ENCODE measurements at places on chromosomes 13 and 19.
A peak's percentile ranks its signal among the peaks of the same experiment; 100 is the strongest.

- no peak for DNase-seq
- peaks cover 6% of the 10 kb centered on the region for H3K4me1 ChIP-seq
- peaks cover 5% of the 10 kb centered on the region for H3K27me3 ChIP-seq
- H3K36me3 ChIP-seq = no peaks in the 10 kb centered on the region
- H3K4me3 ChIP-seq = no peak overlapping the region
- no peak overlapping the region for H3K27ac ChIP-seq
Measured at GRCh38 chr19:5809053-5809452, 4.2 kb downstream of the NRTN start.

GRCh38 chr19:14395710-14396336 lies 14.6 kb downstream of the ADGRE5 start:
- peak overlapping the region; percentile 52 for H3K27ac ChIP-seq
- H3K4me3 ChIP-seq = no peak overlapping the region
- H3K27me3 ChIP-seq = no peaks in the 10 kb centered on the region
- peaks cover 13% of the 10 kb centered on the region for H3K4me1 ChIP-seq

DNA sequence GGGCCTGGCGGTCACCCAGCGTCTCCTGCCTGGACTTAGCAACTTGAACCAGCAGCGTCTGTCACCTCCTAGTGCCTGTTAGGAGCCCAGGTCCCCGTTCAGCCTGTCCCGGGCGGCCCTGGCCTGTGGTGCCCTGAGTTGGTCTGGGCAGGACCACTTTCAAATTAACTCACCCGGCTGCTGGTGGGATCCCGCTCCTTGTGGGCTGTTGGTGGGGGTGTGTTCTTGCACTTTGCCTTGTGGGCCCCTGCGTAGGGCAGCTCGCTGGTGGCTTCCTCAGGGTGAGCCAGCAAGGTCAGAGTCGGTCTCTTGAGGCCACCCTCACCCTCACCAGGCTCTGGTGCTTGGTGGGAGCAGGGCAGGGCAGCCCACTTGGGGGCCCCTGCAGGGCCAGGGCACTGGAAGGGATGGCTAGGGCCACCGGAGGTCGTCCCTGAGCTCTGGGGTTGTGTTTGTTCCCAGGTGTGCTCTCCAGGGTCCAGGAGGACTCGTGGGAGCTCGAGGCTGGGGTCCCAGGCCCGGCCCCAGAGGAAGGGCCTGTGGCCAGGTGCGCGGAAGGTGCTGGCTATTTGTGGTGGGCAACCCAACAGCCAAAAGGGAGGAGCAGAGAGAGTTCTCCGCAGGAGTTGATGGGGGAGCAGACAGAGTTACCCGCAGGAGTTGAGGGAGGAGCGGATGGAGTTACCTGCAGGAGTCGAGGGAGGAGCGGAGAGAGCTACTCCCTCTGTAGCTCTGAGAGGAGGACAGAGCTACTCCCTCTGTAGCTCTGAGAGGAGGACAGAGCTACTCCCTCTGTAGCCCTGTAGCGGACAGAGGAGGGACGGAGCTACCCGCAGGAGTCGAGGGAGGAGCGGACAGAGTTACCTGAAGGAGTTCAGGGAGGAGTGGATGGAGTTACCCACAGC lies 16.9 kb downstream of the TFDP1 start:
- no peak overlapping the region for H3K4me3 ChIP-seq
- no peak overlapping the region for H3K27ac ChIP-seq
- peaks cover 32% of the 10 kb centered on the region for H3K4me1 ChIP-seq
- no peaks in the 10 kb centered on the region for H3K27me3 ChIP-seq
- H3K36me3 ChIP-seq = peaks cover 51% of the 10 kb centered on the region
- no peak for DNase-seq

DNA sequence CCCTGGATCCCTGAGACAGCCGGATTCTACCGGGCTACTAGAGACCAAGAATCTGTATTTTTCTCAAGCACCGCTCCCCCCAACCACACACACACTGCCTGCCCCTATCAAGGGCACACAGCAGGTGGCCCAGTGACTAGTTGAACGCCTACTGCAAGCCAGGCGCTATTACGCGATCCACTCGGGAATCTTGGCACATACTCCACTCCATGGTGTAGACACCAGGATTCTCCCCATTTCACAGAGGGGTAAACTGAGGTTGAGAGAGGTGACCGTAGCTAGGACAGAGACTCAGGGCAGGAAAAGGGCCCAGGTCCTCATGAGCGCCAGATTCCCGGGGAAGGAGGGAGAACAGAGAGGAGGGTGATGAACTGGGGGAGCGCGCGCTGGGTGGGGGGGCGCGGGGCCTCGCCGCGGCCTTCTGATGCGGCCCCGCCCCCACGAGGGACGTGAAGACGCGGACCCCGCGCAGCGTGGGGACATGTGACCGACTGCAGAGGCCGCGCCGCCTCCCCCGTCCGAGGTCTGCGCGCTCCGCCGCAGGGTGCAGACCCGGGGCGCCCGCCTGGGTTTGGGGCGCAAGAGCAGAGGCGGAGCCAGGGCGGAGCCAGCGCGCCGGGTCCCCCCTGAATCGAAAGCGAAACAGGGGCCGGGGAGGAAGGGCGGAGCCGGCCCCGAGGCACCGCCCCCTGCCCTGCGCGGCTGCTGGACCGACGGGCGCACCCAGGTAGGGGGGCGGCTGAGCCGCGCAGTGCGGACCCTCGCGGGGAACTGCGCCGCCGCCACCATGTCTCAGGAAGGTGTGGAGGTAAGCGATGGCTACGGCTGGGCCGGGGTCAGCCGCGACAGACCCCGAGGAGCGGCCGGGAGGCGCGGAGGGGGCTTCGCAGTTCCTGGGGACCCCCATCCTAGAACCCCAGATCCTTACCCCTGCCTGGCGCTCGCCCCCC lies at the start of gene SHFL:
SHFL (plus strand) TSS at position 677 of the 950 bp plus-strand sequence; CDS start at position 788, 111 bp downstream.
- H3K27me3 ChIP-seq = no peaks in the 10 kb centered on the region
- H3K27ac ChIP-seq = peak within 1 kb of the TSS; percentile 85
- DNase-seq = peak; percentile 85
- H3K4me1 ChIP-seq = peaks cover 13% of the 10 kb centered on the region
- peak within 1 kb of the TSS; percentile 80 for H3K4me3 ChIP-seq

DNA sequence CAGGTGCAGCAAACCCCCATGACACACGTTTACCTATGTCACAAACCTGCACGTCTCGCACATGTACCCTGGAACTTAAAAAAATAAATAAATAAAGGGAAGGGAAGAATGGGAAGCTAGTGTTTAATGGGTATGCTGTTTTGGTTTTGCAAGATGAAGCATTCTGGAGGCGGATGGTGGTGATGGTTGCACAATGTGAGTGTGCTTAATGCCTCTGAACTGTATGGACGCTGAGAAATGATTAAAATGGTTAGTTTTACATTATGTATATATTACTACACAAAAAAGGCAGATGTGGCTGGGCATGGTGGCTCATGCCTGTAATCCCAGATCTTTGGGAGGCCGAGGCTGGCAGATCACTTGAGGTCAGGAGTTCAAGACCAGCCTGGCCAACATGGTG lies 17.8 kb downstream of the NFILZ start:
- no peak for DNase-seq
- H3K27me3 ChIP-seq = peaks cover 5% of the 10 kb centered on the region
- no peaks in the 10 kb centered on the region for H3K36me3 ChIP-seq
- no peak overlapping the region for H3K27ac ChIP-seq
- H3K4me1 ChIP-seq = peaks cover 4% of the 10 kb centered on the region

GRCh38 chr19:8515317-8515716 lies 1.4 kb upstream of the ZNF414 start:
- no peaks in the 10 kb centered on the region for H3K27me3 ChIP-seq
- peak overlapping the region; percentile 88 for H3K4me3 ChIP-seq
- H3K27ac ChIP-seq = peak overlapping the region; percentile 99
- H3K4me1 ChIP-seq = peaks cover 41% of the 10 kb centered on the region

GRCh38 chr19:10885201-10886169 lies 14.1 kb downstream of the CARM1 start:
- no peak overlapping the region for H3K27ac ChIP-seq
- no peak for DNase-seq
- H3K36me3 ChIP-seq = peaks cover 5% of the 10 kb centered on the region

Measured in activated CD8-positive, alpha-beta T cell treated with anti-CD3 and anti-CD28 coated beads for 36 hours (primary cell).